ENCODE measurements at places on chromosomes 7 and 10.

- no peak for DNase-seq
Measured at GRCh38 chr7:134324107-134324506, 7.4 kb upstream of the SLC35B4 start.

- no peak for DNase-seq
Measured at GRCh38 chr10:63841761-63842160, 320.6 kb downstream of the REEP3 start.

- DNase-seq, result no peak
Measured at GRCh38 chr7:5296015-5296610, 13.4 kb downstream of the SLC29A4 start.

GRCh38 chr10:48231699-48232315, 42.7 kb downstream of the FRMPD2 start:
- DNase-seq, result no peak

GRCh38 chr10:110610308-110610774, 33.8 kb upstream of the RBM20 start:
- DNase-seq, result no peak

DNA sequence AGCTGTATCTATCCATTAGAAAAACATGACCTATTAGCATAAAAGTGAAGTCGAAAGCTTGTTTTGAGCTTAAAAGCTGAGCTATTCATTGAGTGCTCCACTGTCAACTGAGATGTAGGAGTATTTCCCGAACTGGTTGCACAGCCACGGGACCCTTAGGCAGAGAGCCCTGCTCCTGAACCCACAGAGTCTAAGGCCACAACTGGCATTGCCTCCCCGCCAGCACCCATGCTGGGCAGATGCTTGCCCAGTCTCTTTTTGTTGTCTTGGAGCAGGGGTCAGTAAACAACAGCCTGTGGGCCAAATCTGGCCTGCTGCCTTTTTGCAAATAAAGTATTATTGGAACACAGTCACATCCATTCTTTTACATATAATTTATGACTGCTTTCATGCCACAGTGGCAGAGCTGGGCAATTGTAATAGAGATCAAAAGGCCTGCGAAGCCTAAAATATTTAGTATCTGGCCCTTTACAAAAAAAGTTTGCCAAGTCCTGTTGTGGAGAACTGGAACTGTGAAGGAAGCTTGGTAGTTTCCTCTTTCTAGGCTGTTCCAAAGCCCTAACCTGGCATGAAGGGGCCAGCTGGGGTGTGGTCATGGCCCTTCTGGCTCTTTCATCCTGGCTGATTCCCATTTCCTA, 58.4 kb upstream of the WAPL start:
- DNase-seq, result no peak

- no peak for DNase-seq
Measured at GRCh38 chr7:43586251-43586900, 3.5 kb downstream of the STK17A start.

DNA sequence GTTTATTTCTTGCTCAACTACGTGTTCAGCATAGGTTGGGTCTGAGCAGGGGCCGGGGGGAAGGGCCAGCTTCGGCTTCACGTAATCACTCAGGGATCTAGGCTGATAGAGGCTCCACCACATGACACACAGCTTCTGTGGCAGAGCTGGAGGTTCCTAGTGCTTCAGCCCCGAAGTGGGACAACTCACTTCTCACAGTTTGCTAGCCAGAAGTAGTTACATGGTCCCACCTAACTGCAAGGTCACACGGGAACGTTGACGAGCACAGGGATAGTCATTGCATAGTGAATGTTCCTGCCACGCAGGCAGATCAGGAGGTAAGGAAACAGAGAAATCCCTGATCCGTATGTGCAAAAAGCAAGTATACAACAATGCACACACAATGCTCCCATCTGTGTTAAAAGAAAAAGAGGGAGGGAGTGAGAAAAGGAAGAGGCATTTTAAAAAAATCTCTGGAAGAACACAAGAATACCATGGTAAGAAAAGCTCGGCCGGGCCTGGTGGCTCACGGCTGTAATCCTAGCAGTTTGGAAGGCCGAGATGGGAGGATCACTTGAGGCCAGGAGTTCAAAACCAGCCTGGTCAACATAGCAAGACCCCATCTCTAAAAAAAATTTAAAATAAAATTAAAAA, 16.9 kb downstream of the SMURF1 start:
- DNase-seq, result no peak

- no peak for DNase-seq
Measured at GRCh38 chr10:88786032-88786770, 16.3 kb upstream of the LIPM start.

- no peak for DNase-seq
Measured at GRCh38 chr7:26759108-26759507, 105.3 kb downstream of the SKAP2 start.

GRCh38 chr10:88489107-88489506, 94.0 kb downstream of the RNLS start:
- DNase-seq, result no peak

DNA sequence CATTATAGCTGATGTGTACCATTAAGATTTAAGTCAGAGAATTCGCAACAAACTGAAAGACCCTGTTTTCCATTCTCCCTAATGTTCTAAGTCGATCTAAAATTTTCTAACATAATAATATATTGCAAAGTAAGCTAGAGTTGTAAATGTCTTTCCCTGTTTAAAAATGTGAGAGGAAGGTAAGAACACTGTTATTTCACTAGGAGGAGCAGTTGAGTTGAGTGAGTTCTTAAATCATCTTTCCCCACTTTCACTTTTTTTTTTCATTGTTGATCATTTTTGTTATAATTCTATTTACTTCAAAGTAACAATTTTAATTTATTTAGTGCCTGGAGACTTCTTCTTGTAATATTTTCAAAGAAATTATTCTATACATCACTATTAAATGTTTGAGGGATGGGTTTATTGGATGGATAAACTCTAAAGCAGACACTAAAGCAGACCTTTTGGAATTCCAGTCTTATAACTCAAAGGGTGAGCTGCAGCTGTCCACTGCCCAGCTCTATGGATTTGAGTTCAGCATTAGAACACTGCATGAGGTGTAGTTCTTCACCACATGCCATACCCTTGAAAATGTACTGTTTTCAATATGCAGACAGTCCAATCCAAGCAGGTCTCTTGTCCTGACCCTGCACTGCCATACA, 181.3 kb upstream of the FZD1 start:
- DNase-seq, result no peak

- no peak for DNase-seq
Measured at GRCh38 chr10:23075672-23076071, 19.7 kb upstream of the MSRB2 start.

DNA sequence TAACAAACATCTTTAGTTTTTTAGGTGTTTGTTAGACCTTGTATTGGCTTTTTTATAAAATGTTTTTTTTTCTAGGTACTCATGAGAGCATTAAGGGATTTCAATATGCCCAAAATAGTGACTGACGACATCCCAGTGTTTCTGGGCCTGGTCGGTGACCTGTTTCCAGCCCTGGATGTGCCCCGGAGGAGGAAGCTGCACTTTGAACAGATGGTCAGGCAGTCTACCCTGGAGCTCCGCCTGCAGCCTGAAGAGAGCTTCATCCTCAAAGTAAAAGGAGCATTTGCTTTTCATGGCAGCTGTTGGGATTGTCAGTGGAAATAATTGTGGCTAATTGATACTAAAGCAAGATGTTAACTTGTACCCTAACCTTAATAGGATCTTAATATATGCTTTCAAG, 161.5 kb downstream of the DNAH11 start:
- DNase-seq, result no peak

- DNase-seq, result no peak
Measured at GRCh38 chr7:74479961-74480829, 26.5 kb downstream of the GTF2IRD1 start.

DNA sequence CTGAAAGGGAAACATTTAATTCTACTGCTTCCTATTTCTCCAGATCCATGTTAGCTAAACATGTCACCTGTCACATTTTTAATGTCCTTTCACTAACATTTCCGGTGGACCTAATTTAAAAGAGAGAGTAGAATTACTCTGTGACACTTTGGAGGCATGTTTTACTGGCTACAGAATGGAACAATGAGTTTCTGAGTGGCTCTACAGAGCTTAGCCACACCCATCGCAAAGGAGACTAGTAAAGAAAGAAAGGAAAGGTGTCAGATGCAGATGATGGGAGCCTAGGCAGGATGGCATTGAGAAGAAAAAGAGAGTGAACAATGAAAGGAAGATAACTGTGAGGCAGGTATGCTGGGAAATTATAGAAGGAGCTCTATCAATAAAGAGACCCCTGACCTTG, 35.9 kb downstream of the NDUFB2 start:
- DNase-seq, result no peak

DNA sequence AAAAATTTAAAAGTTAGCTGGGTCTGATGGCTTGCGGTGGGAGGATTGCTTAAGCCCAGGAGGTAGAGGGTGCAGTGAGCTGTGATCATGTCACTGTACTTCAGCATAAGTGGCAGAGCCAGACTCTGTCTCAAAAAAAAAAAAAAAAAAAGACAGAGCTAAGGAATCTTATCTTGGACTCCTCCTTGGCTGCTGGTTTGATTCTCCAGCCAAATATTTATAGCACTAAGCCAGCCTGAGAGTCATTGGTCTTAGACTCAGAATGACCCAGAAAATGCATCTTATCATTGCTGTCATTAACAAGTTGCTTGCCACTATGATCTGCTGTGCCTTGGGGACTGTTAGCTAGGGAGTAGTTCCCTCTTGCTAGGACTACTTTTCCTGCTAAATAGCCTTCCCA, 164.7 kb downstream of the GNAT3 start:
- no peak for DNase-seq

DNA sequence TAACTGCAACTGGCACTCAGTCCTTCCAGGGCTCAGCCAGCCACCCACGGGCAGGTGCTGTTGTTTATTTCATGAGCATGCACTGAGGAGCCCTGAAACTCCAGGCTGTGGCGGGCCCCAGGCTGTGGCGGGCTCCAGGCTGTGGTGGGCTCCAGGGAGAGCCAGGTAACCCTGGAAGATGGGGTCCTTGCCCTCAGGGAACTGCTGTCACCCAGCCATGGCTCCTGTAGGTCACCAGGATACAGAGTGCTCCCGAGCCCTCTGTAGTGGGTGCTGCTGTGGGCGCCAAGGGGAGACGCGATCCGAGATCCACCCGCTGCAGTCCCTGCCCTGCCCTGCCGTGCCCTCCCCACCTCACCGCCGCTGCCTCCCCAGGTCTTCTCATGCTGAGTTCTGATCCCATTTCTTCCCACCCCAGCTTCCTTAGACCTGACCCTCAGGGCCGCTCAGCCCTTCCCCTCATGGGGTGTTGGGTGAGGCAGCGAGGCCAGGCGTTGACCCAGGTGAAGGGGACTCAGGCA, 29.6 kb downstream of the LRRC27 start:
- DNase-seq, result no peak

GRCh38 chr10:27715505-27715904, 30.1 kb downstream of the MKX start:
- DNase-seq, result no peak

DNA sequence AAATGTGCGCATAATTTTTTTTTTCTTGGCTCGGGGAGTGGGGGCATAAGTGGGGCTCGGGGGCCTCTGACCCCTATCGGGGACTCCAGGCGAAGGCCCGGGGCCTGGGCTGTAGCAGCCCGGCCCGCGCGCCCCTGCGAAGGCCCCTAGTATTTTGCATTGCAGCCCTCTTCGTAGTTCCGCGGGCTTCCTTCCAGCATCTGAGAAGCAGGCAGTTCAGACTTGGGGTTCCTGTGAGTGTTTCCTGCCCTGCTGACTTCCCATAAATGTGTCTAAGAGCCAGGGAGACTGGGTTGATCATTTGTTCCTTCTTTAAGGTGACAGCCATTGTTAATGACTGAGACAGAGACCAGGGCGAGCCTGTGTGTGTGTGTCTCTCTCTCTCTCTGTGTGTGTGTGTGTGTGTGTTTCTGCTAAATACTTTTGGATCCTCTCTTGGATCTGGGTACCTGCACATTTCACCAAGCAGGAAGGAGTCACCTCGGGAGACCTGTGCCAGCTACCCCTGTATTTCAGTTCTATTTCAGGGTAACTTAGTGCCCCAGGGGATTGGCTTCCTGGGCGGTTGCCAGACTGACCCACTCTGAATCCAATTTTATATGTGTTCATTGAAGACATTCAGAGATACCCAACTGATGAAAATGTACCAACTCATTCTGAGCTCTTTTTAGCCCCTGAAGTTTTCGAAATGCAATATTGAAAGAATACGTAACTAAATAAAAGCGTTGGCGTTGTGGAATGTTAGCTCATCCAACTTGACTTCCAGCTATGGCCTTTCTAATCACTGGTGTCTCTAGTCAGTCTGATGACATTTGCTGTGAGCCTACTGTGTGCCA, 805 bp downstream of the MSRB2 start:
- DNase-seq, result peak; percentile 33

GRCh38 chr10:93813507-93814465, 56.0 kb downstream of the LGI1 start:
- DNase-seq, result no peak

GRCh38 chr10:57188846-57189245, 827.8 kb upstream of the ZWINT start:
- no peak for DNase-seq

DNA sequence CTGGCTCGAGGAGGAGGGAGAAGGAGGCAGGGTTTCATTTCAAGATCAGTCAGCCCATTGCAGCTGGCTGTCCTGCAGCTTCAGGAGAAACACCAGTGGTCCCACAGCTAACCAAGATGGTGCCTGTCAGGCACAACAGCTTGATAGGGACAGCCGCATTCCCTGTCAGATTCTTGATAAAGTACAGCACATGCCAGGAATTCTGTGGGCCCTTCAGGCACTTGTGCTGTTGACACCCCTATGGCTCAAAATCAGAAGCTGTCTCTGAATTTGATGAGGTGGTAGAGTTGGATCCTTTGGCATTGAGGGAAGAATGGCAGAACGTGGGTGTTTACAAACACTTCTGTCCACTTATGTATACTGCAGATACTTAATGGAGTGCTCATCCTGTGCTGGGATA, 354.3 kb downstream of the KCNMA1 start:
- DNase-seq, result no peak

- no peak for DNase-seq
Measured at GRCh38 chr7:5557920-5558401, 134.3 kb upstream of the TNRC18 start.
